Activated T-helper 9 cell treated with anti-CD3 and anti-CD28 coated beads, Interleukin-2, amount 50 U/mL, for 16 hours (primary cell): ENCODE measurements at places on chromosomes 3 and 15.

DNA sequence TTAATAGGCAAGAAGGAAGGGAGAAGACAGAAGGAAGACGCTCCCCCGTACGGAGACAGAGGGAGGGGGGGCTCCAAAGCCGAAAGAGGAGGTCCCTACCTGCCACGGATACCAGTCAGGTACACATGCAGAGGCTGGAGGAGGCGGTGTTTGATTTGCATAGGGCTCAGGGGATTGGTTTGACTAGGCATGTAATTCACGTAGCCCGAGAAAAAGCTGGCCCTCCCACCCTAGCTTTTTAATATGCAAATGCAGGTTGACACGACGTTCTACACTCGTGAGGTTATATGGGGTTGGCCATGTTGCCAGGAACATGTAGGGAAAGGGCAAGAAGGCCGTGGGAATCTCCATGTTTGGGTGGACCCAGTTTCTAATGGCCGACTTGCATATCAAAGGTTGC lies 29.8 kb downstream of the ZNF592 start:
- DNase-seq, result no peak

DNA sequence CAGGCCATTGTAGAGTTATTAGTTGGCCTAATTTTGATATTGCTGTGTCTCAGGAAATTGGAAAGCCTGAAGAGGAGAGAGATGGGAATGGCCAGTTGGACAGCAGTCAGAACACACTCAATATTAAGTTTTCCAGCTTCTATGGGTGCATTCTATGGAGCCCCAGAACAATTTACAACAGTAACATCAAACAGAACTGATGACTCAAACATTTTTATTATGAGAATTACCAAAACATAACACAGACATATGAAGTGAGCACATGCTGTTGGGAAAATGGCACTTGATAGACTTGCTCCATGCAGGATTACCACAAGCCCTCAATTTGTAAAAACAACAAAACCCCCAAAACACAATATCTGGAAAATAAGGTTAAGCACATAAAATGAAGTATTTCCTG lies 104.3 kb downstream of the GADL1 start:
- no peak for DNase-seq

DNA sequence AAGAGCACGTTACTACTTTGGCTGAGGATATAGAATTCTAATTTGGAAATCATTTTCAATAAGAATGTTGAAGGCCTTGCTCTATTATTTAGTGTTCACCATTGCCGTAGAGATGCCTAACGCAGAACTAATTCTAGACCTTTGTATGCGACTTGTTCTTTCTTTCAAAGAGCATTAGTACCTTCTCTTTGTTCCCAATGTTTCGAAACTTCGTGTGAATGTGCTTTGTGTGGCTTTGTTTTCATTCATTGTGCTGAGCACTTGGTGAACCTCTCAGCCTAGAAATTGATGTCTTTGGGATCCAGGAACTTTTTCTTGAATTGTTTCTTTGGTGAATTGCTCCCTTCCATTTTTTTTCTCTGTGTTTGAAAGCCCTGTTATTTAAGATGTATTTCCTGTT lies 19.8 kb upstream of the PCSK6 start:
- no peak for DNase-seq

DNA sequence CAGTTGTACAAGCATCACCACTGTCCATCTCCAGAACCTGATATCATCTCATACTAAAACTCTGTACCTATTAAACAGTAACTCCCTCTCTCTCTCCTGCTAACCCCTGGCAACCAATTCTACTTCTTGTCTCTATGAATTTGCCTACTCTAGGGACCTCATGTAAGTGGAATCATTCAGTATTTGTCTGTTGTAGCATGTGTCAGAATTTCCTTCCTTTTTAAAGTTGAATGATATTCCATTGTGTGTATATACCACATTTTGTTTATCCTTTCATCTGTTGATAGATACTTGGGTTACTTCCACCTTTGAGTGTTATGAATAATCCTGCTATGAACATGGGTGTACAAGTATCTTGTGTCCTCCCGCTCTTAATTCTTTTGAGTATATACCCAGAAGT lies 16.6 kb downstream of the ZNF592 start:
- no peak for DNase-seq

DNA sequence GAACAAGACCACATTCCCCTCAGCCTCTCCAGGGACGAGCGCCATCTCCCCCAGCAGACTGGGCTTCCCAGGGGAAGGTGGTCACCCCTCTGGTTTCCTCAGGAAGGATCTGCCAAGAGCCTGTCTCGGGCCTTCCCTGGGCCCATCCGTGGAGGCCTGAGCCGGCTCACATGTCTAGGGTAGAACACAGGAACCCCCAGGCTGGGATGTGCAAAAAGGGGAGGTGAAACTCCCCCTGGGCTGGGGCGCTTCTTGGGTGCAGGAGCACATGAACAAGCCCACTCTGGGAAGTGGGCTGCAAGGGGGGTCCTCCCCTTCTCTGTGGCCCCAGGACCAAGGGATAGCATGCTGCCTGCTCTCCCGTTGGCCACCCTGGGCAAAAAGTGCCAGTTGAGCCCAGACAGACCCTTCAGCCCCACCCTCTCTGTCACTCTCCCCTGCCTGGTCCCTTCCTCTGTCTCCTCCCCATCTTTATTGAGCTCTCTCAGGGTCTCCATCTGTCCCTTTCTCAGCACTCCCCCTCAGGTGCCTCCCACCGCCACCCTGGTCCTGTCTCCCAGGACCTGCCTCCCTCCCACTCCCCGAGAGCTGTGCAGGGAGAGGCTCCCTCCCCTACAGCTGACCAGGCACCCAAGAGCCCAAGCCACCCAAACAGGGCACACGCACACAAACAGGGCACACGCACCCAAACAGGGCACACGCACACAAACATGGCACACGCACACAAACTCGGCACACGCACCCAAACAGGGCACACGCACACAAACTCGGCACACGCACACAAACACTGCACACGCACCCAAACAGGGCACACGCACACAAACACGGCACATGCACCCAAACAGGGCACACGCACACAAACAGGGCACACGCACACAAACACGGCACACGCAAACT lies 864 bp downstream of the SEMA3G start:
- no peak for DNase-seq

DNA sequence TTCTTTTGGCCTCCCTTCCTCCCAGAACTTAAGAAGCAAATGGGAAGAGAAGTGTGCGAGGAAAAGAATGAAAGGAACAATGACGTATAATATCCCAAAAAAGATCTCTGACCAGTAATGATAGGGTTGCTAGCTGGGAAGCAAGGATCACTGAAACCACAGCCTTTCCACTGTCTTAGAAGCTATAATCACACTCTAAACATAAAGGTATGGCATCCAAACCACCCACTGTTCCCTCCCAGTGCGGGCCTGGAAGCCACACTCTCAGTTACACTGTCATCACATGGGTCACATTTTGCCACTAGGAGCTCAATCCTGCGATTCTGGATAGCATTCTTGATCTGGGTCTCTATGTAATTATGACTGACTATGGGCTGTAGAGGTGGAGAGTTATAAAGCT lies 131.6 kb upstream of the HACD2 start:
- no peak for DNase-seq

GRCh38 chr3:124413393-124413792 lies 316.9 kb upstream of the UMPS start:
- no peak for DNase-seq

- peak; percentile 23 for DNase-seq
Observed at GRCh38 chr3:120742849-120743365, 363 bp downstream of the GTF2E1 start.

GRCh38 chr15:67821784-67822440 lies 3.4 kb upstream of the SKOR1 start:
- no peak for DNase-seq

DNA sequence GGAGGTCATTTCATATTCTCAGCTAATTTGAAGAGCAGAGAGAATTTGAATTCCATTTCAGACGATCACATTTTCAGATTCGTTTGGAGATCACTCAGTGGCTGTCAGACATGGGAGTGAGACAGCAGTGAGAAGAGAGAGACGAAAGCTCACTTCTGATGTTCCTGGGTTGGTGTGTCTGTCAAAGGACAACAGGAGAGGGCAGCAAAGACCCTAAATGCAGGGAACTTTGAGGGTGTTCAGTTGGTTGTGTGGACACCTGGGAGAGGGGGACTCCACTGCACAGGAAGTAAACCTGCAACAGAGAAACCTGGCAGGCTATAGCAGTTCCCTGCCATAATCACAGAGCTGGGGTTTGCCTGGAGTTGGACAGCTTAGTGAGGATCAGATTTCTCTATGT lies 675.1 kb downstream of the SQOR start:
- DNase-seq, result no peak

GRCh38 chr3:12483872-12484197 lies 445 bp upstream of the TSEN2 start:
- no peak for DNase-seq

- no peak for DNase-seq
Observed at GRCh38 chr3:146374146-146374545, 95.2 kb downstream of the PLSCR2 start.

DNA sequence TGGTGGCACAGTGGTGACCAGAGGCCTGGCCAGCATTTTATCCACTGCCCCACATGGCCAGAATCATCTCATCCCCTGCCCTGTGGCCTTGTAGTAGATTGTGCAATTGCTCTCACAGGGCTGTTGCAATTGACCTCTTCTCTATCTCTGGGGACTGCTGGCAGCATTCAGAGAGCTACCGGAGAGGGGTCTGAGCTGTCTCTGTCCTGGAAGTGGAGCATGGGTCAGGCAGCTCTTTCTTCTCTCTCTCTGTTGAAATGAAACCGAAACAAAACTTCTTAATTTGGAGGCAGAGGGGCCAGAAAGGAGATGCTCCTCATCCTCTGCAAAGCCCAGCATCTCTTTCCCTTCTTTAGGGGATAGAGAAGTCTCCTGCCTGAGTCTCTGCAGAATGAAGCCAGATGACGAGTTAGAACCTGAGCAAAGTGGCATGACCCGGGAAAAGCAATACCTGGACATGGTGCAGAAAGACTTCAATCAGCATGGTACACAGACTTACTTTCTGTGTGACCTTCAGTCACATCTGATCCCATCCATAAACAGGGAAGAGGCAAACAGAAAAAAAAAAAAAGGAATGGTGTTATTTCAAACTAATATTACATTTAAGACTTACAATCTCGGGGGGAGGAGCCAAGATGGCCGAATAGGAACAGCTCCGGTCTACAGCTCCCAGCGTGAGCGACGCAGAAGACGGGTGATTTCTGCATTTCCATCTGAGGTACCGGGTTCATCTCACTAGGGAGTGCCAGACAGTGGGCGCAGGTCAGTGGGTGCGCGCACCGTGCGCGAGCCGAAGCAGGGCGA lies 144.5 kb upstream of the BCL6 start:
- DNase-seq, result no peak

GRCh38 chr3:71752831-71753700 lies 589 bp upstream of the GPR27 start:
- no peak for DNase-seq

GRCh38 chr3:5191555-5192304 lies 4.2 kb downstream of the EDEM1 start:
- DNase-seq, result no peak

GRCh38 chr15:68783226-68784058 lies 37.3 kb downstream of the ANP32A start:
- peak; percentile 40 for DNase-seq

- no peak for DNase-seq
Observed at GRCh38 chr15:52016316-52016715, 2.7 kb upstream of the MAPK6 start.

DNA sequence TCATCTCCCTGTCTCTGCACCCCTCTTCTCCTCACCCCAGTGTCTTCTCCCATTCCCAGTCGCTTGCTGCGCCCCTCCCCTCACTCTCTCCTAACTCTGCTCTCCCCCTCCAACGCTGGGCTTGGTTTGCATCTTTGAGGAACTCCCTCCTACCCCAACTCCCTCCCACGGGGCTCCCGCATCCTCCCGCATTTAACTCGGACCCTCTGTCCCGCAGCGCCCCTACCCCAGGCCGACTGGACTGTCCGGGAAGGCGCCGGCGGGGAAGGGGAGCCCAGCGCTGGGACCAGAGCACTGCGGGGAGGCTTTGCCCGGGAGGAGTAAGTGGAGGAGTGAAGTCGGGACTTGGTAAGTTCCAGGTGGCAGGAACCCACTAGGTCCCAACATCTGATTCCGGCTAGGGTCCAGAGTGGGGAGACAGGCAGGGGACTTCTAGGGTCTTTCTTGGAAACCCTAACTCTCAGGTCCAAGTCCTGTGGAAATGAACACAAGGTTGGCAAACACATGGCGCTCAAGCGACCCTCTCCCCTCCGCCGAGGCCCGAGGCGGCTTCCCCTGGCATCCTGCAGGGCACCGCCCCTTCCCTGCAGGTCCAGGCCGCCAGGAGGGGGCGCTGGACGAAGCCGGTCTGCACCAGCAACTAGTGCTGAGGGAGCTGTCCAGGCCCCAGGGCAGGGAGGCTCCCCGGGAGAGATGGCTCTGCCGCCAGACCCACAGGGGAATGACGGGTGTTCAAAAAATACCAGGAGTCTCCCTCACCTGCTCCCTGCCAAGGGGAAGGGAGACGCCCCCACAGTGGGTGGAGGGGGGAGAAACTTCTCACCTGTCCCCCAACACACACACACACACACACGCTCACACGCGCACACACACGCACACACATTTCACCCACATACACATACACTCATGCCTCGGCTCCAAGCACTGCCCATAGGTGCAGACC lies 53.2 kb downstream of the LHFPL4 start:
- peak; percentile 23 for DNase-seq

GRCh38 chr3:161800985-161801559 lies 304.5 kb downstream of the OTOL1 start:
- DNase-seq, result no peak

- no peak for DNase-seq
Observed at GRCh38 chr3:177357352-177358090, 160.2 kb upstream of the TBL1XR1 start.

- no peak for DNase-seq
Observed at GRCh38 chr15:68126396-68126795, 72.3 kb downstream of the PIAS1 start.

DNA sequence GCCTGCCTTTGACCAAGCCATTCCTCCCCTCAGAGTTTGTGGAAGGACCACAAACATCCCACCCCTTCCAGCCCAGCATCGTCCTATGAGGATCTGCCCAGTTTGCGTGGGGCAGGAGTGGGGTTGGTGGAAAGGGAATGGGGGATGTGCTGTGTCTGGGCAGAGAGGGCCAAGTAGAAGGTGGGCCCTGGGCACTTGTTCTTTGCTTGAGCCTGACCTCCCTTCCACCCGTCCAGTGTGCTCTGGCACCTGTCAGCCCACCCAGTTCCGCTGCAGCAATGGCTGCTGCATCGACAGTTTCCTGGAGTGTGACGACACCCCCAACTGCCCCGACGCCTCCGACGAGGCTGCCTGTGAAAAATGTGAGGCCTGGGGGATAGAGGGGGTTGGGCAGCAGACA lies 10.3 kb downstream of the SPINT1 start:
- no peak for DNase-seq

- no peak for DNase-seq
Observed at GRCh38 chr3:24363242-24363641, 131.4 kb downstream of the THRB start.
